GM19239 (cell line): ENCODE measurements at places on chromosomes 7 and 10.

DNA sequence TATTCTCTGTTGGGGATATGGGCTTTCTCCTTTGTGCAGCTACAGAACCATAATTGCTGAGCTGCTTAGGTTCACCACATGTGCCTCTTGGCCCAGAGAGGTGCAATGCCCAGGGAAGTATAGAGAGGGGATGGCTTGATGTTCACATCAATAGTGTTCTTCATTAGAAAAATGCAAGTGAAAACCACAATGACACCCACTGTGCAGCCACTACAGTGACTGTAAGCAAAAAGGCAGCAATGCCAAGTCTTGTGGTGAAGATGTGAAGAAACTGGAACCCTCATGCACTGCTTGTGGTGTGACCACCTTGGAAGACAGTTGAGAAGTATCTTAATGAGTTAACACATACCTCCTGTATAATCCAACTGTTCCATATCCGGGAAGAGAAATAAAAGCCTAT, 318.9 kb upstream of the ZMIZ1 start:
- no peak for DNase-seq

GRCh38 chr10:75857269-75857846, 425.9 kb downstream of the LRMDA start:
- no peak for DNase-seq

DNA sequence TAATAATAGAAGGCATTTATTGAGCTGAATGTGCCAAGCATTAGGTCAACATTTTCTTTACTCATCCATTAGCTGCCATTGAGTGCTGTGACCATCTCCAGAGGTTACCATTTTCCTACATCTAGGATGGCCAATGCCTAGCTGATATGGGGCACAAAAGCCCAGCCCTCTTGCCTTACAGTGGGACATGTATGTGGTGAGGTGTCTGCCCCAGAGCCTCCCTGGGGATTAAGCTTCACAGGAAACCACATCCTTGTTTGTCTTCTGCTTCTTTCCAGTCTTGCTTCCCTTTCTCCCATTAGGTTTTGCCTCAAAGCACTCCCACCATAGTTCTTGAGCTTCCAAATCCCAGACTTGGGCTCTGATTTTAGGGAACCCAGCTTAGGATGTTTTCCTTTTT, 258.7 kb downstream of the SORCS3 start:
- DNase-seq: no peak

- no peak for DNase-seq
These were observed 101.1 kb downstream of the TNS3 start for GRCh38 chr7:47480576-47481538.

- DNase-seq: no peak
These were observed 171.5 kb downstream of the ZMYND11 start for GRCh38 chr10:306675-307185.

DNA sequence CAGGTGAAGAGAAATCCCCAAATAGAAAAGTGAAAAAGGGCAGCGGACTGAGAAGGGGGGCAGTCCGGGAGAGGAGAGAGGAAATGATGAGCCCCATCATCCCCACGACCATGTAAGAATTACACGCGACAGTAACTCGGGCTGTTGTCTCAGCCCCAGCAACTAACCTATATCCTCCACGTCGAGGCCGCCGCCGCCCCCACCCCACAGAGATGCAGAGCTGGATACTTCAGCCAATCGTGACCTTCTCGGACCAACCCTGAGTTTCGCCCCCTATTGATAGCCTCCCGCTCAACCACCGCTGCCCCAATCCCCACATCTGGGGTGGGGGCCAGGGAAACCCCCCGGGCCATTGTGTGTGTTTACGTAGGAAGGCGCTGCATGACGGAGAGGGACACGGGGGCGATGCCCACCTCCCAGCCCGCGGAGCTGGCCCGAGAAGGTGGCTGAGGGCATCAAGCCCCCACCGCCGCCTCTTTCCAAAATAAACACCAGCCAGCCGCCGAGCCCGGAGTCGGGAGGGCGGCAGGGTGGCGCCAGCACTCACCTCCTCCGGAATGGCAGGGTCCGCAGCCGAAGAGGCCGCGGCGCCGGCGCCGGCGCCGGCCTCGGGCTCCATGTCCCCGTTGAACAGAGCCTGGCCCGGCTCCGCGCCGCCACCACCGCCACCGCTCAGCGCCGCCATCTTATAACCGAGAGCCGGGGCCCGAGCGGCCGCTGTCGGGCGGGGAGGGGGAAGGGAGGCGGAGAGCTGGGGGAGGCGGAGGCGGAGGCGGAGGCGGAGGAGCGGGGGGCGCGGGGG, 509 bp downstream of the BRAF start:
- DNase-seq: peak; percentile 61

GRCh38 chr10:62068464-62068863, 167.0 kb downstream of the ARID5B start:
- DNase-seq: no peak

DNA sequence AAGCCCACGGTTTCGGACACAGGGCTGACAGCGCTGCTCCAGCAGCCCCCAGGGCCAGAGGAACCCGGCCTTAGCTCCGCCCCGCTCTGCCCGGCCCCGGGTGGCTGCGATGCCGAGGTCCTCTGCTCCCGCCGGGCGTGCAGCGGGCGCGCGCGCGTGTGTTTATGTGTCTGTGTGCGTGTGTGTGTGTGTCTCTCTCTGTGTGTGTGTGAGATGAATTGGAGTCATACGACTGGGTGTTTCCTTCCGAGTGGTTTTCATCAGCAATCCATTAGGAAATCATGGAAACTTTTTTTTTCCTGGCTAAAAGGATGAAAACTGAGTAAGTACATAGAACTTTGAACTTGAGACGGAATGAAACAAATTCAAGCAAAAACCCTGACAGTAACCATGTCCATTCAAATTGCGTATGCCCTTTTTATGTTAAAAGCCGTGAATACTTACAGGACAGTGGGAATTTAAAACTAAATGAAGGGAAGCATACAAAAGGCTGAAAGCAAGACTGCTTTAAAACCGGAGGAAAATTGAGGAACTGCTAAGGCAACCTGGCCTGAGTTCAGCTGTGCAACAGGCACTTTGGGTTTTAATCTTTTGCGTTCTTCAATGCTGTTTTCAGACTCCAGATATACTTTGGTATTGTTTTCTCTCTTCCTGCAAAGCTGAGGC, at the start of gene CPED1:
CPED1 (plus strand) TSS at position 121 of the 666 bp plus-strand sequence. CDS start 911 bp downstream, outside the sequence.
- no peak for DNase-seq

DNA sequence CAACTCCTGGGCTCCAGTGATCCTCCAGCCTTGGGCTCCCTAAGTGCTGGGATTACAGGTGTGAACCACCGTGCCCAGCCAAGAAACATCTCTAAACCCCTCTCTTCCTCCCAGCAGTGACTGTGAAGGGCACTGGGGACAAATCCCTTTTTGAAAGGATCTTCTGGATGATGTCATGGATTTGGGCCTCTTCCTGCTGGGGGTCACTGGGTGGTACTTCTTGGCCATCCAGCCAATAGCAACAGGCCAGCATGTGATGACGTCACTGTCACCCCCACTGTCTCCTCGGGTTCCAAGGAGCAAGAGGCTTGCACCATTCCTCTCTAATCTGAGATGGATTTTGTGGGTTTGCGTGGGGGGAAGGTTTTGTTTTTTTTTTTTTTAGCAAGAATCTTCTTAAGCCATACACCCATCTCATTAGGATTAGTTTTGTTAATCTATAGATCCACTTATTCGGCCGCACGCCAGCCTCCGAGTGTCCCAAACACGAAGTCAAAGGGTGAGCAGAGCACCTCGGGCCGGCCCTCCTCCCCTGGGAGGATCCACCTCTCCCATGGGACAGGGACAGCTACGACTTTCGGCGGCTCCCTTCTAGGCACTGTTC, 29.4 kb upstream of the TNRC18 start:
- no peak for DNase-seq

- no peak for DNase-seq
These were observed 37.7 kb downstream of the PRSS2 start for GRCh38 chr7:142808461-142808801.

DNA sequence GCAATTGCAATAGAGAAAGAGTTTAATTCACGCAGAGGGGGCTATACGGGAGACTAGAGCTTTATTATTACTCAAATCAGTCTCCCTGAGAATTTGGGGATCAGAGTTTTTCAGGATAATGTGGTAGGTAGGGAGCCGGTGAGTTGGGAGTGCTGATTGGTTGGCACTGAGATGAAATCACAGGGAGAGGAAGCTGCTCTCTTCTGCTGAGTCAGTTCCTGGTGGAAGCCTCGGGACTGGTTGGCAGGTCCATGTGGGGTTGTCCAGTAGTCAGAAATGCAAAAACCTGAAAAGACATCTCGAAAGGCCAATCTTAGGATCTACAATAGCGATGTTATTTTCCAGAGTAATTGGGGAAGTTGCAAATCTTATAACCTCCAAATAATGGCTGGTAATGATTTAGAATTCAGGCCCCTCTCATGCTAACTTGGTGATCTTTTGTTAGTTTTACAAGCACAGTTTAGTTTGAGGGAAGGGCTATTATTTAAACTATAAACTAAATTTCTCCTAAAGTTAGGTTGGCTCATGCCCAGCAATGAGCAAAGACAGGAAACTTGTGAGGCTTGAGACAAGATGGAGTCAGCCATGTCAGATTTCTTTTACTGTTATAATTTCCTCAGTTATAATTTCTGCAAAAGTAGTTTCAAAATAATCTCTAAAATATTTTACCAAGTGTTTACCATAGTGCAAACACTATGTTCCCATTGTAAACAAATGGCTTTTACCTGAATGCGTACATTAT, 39.4 kb upstream of the SLC25A13 start:
- no peak for DNase-seq

GRCh38 chr10:31242902-31243301, 76.1 kb upstream of the ZEB1 start:
- no peak for DNase-seq

DNA sequence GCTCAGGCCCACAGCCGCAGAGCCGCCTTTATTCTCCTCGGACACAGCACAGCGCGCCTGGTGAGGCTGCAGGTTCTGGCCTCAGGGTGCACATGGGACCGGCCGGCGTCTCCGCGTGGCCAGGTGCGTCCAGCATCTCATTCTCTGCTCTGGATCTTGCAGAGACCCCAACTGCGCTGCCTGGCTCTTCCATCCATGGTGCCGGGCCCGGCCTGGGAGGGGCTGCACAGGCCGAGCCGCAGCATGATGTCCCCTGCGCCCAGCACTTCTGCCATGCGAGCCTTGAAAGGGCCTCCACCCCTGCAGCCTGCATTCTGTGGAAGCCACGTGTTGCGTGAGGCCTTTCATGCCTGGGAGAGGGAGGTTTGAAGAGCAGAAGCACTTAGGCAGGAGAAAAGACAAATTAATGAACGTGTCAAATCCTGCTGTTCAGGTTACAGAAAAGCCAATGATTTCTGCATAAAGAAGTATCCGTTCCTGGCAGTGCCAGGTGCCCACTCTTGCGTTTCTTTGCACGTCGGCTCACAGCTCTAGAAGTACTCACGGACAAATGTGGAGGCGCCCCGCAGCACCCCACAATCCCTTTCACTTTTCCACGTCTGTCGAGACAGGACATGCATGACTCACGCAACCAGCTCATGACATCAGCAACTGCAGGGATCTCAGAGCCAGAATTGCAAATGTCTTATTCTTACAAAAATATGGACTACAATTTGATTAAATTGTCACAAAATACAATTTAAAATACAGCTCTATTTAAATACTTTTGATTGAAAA, 571.4 kb downstream of the DNAJB6 start:
- DNase-seq: no peak

- no peak for DNase-seq
These were observed 357.2 kb downstream of the LRMDA start for GRCh38 chr10:75788394-75789205.

GRCh38 chr10:17989908-17990767, 38.4 kb downstream of the SLC39A12 start:
- DNase-seq: no peak

GRCh38 chr7:82600531-82600930, 157.0 kb upstream of the CACNA2D1 start:
- DNase-seq: no peak

GRCh38 chr10:70666960-70667798, 5.1 kb upstream of the ADAMTS14 start:
- no peak for DNase-seq

DNA sequence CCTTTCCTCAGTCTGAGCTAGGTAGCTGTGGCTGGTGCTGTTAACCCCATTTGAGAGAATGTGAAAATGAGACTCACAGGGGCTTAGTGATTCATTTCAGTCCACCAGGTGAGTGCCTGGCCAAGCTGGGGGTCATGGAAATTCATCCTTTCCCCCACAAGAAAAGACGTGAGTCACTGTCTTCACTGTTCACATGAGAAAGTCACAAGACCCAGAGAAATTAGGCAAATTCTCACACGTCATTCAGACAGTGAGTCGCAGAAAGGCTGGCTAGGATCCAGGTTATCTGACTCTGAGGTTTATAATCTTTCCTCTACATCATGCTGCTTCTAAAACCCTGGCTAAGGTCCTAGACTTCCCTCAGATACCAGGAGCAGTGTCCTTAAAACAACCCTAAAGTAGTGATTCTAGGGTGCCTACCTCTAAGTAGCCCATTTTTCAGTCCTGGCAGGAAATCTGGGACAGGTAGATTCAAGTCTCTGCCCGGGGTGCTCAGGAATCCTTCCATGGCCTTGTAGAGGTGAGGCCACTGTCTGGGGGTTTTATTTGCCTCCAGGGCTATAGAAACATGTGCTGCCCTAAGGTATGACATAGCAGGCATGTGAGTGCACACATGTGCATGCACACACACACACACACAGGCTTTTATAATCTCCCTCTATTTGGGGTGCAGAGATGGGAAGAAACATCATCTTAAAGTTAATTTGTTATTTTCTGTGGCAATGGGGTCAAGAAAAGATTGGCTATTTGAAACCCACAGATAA, 427.9 kb upstream of the CELF2 start:
- DNase-seq: no peak

- no peak for DNase-seq
These were observed 17.5 kb downstream of the TUBAL3 start for GRCh38 chr10:5387169-5387568.

DNA sequence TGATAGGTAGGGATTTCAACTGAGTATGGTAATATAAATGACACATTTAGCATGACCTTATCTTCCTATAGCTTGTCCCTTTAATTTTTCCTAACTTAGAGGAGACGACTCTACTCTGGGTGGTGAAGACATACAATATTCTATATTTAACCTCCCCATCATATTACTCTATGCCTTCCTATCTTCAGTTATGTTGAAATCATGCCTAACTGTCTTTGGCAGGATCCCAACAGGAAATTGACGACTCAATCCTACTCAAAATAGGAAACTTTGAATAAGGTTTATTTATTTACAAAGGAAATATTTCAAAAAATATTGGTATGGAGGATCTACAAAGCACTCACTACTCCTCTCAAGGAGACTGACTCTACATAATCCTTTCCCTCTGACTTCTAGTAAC, 24.1 kb upstream of the SEMA3A start:
- DNase-seq: no peak

GRCh38 chr10:62960416-62960815, 144.2 kb upstream of the EGR2 start:
- DNase-seq: no peak

GRCh38 chr10:128165536-128165935, 39.3 kb upstream of the MKI67 start:
- DNase-seq: no peak

DNA sequence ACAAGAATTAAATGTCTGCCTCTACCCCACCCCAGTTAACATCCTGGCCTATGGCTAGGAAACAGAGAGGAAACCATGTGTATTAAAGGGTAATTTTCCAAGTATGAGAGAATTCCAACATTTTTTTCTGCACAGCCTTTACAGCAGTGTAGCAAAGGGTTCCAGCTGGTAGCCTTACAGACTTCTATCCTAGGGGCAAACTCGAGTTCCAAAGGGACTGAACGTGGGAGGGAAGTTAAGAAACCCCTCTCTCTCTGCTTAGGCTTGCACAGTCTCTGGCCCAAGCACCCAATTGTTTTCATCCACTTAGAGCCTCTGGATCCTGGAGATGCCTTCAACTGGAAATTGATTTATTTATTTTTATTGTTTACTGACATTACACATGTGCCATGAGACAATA, 60.3 kb downstream of the SLC16A12 start:
- no peak for DNase-seq

GRCh38 chr10:16392531-16393069, 44.2 kb upstream of the PTER start:
- no peak for DNase-seq
